Aorta (tissue), 5 donors: ENCODE measurements at places on chromosomes 4 and X. TPM values are rescaled to one million over a fixed set of nuclear protein-coding genes. Genes with fewer than 3 reads are reported as not detected.

DNA sequence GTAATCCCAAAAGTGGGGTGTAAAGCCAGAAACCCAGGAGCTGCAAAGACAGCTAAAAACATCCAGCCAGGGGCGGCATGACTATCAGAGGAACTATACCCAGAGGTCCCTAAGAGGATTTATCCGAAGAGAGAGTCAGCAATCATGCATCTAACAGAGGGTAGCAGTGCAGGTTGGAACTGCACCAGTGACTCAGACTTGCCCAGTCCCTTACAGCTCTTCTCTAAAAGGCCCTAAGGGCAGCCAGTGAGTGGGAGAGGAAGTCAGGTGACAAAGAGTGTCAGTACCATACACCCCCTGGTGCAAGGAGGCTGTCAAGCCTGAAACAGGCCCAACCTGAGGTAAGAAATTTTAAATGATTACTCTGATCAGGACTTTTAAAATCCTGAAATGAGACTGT is 88.1 kb downstream of the CAMK2D start:
- H3K36me3 ChIP-seq = no peaks in the 10 kb centered on the region
- no peak for DNase-seq
- H3K4me3 ChIP-seq = no peak overlapping the region
- H3K27me3 ChIP-seq = no peaks in the 10 kb centered on the region

GRCh38 chrX:17814557-17814956 is 46.5 kb downstream of the RAI2 start:
- H3K27ac ChIP-seq = no peak overlapping the region
- no peak for DNase-seq
- H3K27me3 ChIP-seq = no peaks in the 10 kb centered on the region
- H3K4me1 ChIP-seq = no peaks in the 10 kb centered on the region
- no peaks in the 10 kb centered on the region for H3K36me3 ChIP-seq

DNA sequence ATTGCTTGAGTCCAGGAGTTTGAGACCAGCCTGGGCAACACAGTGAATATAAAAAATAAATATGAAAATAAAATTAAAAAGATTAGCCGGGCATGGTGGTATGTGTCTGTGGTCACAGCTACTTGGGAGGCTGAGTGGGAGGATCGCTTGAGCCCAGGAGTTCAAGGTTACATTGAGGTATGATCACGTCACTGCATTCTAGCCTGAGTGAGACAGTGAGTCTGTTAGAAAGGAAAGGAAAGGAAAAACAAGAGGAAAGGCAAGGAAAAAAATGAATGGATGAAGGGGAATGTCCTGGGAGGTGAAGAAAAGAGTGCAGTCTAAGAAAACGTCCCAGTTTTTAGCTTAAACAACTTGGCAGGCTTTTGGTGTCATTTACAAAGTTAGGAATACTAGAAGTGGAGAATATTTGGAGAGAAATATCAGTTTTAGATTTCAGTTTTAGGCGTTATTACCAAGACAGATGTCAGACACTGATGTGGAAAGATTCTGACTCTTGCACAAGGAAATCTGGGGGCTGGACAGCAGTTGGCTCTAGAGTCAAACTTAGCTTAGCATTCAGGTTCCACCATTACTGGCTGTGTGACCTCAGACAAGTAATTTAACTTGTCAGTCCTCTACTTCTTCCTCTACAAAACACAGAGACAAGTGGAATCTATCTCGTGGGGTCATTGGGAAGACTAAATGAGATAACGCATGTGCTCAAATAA is 139.0 kb downstream of the TSPAN5 start:
- H3K36me3 ChIP-seq = no peaks in the 10 kb centered on the region
- H3K4me1 ChIP-seq = no peaks in the 10 kb centered on the region
- no peak for DNase-seq
- H3K27ac ChIP-seq = no peak overlapping the region
- H3K27me3 ChIP-seq = no peaks in the 10 kb centered on the region
- no peak overlapping the region for H3K4me3 ChIP-seq

Gene KLKB1
- 1.2 TPM for total RNA-seq

- no peaks in the 10 kb centered on the region for H3K36me3 ChIP-seq
- DNase-seq = no peak
- H3K4me1 ChIP-seq = no peaks in the 10 kb centered on the region
- H3K4me3 ChIP-seq = no peak overlapping the region
Measured at GRCh38 chrX:110944311-110944750, 148.7 kb upstream of the CHRDL1 start.

DNA sequence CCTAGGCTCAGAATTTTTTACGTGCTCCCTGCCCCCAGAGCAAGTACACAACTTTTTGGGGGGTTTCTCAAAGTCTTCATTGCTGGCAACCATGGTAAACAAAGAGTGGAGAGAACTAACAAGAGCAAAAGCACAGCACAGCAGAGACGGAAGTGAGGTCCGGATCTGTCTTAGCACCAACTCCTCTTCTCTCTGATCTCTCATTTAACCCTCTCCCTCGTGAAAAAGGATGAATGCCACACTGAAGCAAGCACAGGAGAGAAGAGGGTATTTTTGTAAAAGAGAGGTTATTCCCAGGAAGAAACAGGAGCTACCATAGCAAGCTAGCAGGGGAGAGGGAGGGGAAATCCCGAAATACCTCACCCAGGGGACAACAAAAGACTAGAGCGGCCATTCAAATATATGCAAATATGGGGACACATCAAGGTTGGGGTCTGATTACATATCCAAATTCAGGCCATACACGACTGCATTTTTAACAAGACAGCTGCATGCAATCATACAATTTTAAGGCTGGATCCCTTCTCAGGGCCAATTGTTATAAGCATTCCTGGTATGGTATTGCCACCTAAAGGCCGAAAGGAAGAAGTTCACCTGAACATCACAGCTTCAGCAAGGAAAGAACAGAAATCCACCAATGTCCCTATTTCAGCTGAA is 46.6 kb downstream of the CD40LG start:
- no peaks in the 10 kb centered on the region for H3K4me1 ChIP-seq
- H3K27ac ChIP-seq = no peak overlapping the region
- no peak for DNase-seq
- no peaks in the 10 kb centered on the region for H3K36me3 ChIP-seq
- no peak overlapping the region for H3K4me3 ChIP-seq

Gene FSTL5
- total RNA-seq = not detected

DNA sequence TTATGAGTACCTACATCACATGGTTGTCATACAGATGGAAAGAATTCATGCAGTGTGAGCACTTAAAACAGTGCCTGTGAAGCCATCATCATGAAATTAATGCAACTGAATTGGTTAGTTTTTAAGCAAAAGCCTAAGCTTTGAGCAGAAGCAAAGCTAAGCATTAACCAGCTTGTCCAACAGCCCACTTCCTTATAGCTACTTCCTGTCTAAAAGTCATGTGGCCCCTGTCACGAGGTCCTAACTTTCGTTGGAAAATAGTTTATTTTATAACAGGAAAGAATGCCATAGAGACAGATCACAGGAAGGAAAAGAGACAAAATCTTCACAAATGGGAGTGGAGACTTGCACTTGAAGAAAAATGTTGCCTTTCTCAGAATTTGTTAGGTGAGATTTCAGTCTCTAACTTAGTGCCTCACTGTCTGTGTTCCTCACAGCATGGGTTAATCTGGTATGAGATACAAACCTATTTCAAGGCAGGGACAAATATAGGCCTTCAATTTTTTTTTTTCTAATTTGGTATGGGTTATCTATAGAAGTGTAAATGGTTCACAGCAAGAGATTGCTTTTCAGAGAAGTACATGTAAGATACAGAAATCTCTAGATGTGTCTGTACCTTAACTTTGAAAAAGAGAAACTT is 27.7 kb upstream of the VCX start:
- no peak for DNase-seq
- H3K4me1 ChIP-seq = no peaks in the 10 kb centered on the region
- no peak overlapping the region for H3K4me3 ChIP-seq
- H3K27me3 ChIP-seq = no peaks in the 10 kb centered on the region

Gene FRMPD4
- total RNA-seq = 0.18 TPM

Gene CT55
- total RNA-seq = not detected

Gene FAM184B
- total RNA-seq = not detected

GRCh38 chr4:155033604-155034003 is 174.8 kb upstream of the NPY2R start:
- no peaks in the 10 kb centered on the region for H3K4me1 ChIP-seq
- H3K27me3 ChIP-seq = no peaks in the 10 kb centered on the region
- no peaks in the 10 kb centered on the region for H3K36me3 ChIP-seq

- H3K4me3 ChIP-seq = no peak overlapping the region
- H3K27me3 ChIP-seq = no peaks in the 10 kb centered on the region
- H3K36me3 ChIP-seq = peaks cover 2% of the 10 kb centered on the region
- no peak overlapping the region for H3K27ac ChIP-seq
Measured at GRCh38 chr4:16066586-16067128, 17.2 kb downstream of the PROM1 start.

- H3K4me3 ChIP-seq = no peak overlapping the region
- H3K4me1 ChIP-seq = no peaks in the 10 kb centered on the region
- no peaks in the 10 kb centered on the region for H3K27me3 ChIP-seq
- H3K27ac ChIP-seq = no peak overlapping the region
Measured at GRCh38 chrX:134388161-134389109, 71.5 kb upstream of the HPRT1 start.

DNA sequence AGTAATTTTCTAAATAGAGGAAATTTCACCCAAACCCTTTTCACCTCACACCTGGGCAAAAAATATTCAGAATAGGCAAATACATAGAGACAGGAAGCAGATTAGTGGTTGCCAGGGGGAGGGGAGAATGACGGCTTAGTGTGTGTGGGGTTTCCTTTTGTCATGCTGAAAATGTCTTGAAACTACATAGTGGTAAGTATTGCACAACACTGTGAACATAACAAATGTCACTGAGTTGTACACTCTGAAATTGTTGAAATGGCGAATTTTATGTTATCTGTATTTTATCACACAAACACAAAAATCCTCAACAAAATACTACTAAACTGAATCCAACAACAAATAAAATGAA is 60.7 kb upstream of the PLAC1 start:
- DNase-seq = no peak
- no peak overlapping the region for H3K4me3 ChIP-seq
- no peaks in the 10 kb centered on the region for H3K27me3 ChIP-seq

Gene NCAPG
- total RNA-seq = 1.8 TPM

Gene TRIM2
- 27.6 TPM for total RNA-seq

- peak; percentile 96 for DNase-seq
- no peaks in the 10 kb centered on the region for H3K36me3 ChIP-seq
- H3K4me3 ChIP-seq = peak within 1 kb of the TSS; percentile 54
- no peaks in the 10 kb centered on the region for H3K27me3 ChIP-seq
Measured at GRCh38 chr4:177309522-177310371, at the start of gene NEIL3. TSS of gene NEIL3 (plus strand) at chr4:177309874. CDS start at chr4:177309954, 80 bp downstream.

GRCh38 chr4:112896609-112897190 is 152.8 kb upstream of the ANK2 start:
- no peak for DNase-seq
- no peak overlapping the region for H3K4me3 ChIP-seq
- no peak overlapping the region for H3K27ac ChIP-seq
- no peaks in the 10 kb centered on the region for H3K36me3 ChIP-seq

GRCh38 chr4:76673362-76673761 is 224.6 kb downstream of the SOWAHB start:
- peaks cover 3% of the 10 kb centered on the region for H3K4me1 ChIP-seq
- no peaks in the 10 kb centered on the region for H3K36me3 ChIP-seq
- no peak overlapping the region for H3K27ac ChIP-seq
- no peak for DNase-seq
- H3K27me3 ChIP-seq = no peaks in the 10 kb centered on the region

- H3K4me1 ChIP-seq = no peaks in the 10 kb centered on the region
- no peaks in the 10 kb centered on the region for H3K27me3 ChIP-seq
- no peaks in the 10 kb centered on the region for H3K36me3 ChIP-seq
Measured at GRCh38 chr4:167210166-167210565, 24.1 kb downstream of the SPOCK3 start.

Gene NSG1
- total RNA-seq = 0.78 TPM

- no peaks in the 10 kb centered on the region for H3K4me1 ChIP-seq
- no peak overlapping the region for H3K27ac ChIP-seq
- H3K4me3 ChIP-seq = no peak overlapping the region
- no peak for DNase-seq
- no peaks in the 10 kb centered on the region for H3K27me3 ChIP-seq
Measured at GRCh38 chr4:31114816-31115215, 394.6 kb downstream of the PCDH7 start.

DNA sequence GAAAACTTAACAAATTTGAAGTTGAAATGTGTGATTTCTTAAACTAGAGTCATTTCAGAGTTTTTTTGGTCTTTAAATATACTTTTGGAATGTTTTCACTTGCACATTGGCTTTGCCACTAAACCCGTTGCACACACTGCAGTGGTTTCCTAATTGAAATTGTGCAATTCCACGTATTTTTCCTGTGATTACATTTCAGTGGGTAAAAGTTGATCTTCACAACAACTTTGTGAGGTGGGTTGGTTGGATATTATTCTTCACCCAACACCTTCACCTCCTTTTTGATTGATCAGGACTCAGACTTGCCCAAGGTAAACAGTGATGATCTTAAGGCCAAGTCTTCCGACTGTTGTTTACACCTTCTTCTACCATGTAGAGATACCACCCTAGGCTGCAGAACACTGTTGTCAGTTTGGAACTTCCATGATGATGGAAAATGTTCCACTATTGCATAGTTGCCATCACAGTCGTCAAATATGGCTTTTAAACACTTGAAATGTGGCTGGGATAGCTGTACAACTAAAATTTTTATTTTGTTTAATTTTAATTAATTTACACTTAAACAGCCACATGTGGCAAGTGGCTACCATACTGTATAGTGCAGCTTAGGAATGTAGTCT is 13.7 kb downstream of the SEPTIN11 start:
- no peaks in the 10 kb centered on the region for H3K4me1 ChIP-seq
- no peak for DNase-seq
- no peak overlapping the region for H3K4me3 ChIP-seq
- H3K36me3 ChIP-seq = no peaks in the 10 kb centered on the region
- H3K27ac ChIP-seq = no peak overlapping the region
- no peaks in the 10 kb centered on the region for H3K27me3 ChIP-seq

GRCh38 chrX:16578218-16578617 is 71.7 kb upstream of the S100G start:
- no peak overlapping the region for H3K27ac ChIP-seq
- no peak for DNase-seq
- no peaks in the 10 kb centered on the region for H3K4me1 ChIP-seq
- no peaks in the 10 kb centered on the region for H3K36me3 ChIP-seq
- no peaks in the 10 kb centered on the region for H3K27me3 ChIP-seq

Gene C1QTNF7
- total RNA-seq = 15.5 TPM

DNA sequence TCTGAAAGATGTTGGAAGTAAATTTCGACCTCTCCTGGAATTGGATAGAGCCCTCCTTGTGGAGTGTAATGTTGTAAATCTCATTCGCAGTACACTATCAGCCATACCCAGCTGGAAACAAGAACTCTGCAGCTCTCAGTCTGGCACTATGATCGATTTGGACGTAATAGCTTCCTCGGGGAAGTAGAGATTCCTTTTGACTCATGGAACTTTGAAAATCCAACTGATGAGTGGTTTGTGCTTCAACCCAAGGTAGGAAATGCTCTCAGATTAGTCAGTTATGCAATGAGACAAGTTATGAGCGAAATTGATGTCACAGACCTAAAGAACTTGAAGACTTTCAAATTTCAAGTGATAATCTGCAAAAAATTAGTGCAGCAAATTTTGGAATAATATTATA is 103.9 kb downstream of the SYTL5 start:
- no peak overlapping the region for H3K27ac ChIP-seq
- no peaks in the 10 kb centered on the region for H3K4me1 ChIP-seq
- no peak for DNase-seq

- no peak overlapping the region for H3K27ac ChIP-seq
- no peak for DNase-seq
- H3K4me3 ChIP-seq = no peak overlapping the region
- no peaks in the 10 kb centered on the region for H3K4me1 ChIP-seq
Measured at GRCh38 chrX:129721870-129722269, 16.9 kb upstream of the XPNPEP2 start.
